Renal pelvis (tissue), 12 donors: ENCODE measurements at places on chromosomes 11 and 22. TPM values are rescaled to one million over a fixed set of nuclear protein-coding genes. Genes with fewer than 3 reads are reported as not detected.

Gene MIOX
- 6.6 TPM for polyA plus RNA-seq

Gene CSF2RB
- polyA plus RNA-seq, result 3.4 TPM

Gene MMP8
- polyA plus RNA-seq, result 0.06 TPM

Gene SHANK3
- polyA plus RNA-seq, result 19.1 TPM

DNA sequence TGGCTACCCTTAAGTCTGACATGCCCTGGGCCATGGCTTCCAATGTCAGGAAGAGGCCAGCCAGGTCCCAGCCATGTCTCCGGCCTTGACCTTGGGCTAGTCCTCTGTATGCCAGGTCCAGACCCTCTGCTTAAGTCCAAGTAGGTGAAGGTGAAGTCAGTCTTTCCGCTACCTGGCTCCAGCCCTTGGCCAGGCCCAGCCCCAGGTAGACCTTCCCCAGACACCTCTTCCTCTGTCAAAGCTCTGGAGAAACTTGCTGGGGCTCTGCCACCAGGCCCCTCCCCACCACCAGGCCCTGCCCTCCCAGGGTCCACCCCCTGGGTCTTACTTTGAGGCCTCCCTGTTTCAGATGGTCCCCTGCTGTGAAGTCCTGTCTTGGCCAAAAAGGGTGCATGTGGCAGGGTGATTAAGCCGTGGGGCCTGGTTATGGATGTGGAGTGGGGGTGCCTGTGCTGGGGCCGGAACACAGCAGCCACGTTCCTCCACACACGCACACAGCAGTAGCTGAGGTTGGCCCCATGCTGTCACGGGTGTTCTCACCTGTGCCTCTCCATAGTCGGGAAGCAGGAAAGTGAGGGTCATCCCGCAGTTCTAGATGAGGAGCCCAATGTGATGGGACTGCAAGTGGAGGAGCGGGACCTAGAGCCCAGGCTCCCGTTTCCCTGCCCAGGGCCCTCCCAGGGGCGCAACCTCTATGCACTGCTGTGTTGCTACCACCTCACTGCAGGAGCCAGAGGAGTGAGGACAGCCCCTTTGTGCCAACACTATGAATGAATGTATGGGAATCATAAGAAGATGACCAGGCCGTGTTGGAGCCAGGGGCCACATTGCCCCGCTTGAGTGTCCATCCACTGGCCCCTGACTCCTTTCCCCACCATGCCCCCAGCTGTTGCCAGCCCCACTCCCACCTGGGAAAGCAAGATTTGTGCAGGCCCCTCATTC lies 72.2 kb downstream of the LINC01488 start:
- no peak for DNase-seq

DNA sequence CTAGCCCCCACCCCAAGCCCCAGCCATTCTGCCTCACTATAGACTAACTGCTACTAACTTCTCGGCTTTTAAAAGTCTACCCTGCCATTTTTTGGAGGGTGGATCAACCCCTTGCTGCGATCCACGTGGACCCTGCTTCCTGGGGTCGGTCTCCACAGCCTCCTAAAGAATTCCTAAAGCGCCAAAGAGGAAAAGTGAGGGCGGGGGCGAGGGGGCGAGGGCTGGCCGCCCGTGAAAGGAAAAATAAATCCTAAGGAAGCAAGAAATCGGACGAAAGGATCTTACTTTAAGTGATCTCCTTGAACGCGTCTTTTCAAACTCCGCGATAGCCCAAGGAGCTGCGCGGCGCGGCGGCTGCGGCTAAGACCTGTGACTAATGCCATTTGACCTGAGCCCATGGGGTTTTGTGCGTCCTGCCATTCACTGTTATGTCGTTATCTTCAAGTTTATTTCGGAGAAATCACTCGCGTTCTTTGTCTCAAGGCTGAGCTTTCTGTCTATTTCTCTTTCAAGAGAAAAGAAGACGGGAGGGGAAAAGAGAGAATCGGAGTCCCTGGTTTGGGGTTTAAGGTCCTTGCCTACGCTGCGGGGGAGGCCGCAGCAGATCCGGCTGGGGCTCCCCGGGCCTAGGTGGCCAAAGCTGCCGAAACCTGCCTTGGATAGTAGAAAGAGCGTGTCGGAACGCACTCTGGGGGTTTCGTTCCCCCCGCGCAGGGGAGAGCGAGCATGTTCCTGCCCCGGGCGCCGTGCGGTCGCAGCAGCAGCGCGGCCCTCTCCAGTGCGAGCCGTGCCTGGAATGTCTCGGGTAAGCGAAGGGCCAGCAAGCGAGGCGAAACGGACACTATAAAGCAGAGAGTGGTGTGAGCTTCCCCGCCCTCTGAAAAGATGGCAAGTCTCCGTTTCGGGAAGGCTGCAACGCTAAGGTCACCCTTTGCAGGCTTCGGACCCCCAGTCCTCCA lies 2.8 kb upstream of the DBX1 start:
- peak; percentile 43 for DNase-seq

DNA sequence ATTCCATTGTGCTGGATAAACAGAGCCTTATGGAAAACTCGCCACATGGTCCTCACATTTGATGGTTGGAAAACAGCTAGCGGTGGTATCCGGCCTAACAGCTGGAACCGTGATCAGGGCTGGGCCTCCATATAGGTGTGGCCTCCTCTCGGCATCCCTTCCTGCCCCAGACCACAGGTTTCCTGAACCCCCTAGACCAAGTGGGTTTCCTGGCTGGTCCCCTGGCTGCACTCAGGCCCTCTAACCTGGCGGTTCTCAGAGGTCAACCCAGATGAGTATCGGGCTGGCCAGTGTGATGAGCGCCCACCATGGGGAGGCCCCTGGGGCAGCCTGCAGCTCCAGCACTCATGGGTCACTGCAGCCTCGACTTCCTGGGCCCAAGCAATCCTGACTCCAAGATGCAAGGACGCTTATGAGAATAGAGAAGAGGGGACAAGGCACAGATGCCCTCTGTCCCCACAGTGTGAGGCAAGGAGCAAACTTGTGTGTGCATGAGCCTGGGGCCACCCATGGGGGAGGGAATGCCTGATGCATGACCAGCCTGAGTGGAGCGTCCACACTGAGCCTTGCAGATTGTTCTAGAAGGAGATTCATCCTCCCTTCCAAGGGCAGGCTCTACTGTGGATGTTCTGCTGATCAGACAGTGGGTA lies 53.4 kb upstream of the WNT7B start:
- DNase-seq, result no peak

DNA sequence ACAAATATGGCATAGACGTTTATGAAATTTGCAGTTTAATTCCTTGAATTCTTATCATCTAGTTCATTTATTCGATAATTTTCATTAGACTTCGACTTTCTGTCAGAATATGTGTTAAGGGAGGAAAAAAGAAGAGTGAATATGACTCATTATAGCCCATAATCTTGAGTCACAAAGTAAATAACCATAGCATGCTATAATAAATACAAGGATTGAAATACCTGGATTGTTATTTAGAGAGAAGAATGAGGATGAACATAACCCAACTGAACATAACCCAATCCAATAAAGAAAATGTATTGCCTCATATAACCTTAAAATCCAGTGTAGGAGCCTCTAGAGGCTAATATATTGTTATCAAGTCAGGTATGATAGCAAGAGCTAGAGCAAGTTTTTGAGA lies 1858.3 kb upstream of the RAG2 start:
- no peak for DNase-seq

GRCh38 chr22:35978201-35978600 lies 50.4 kb downstream of the RBFOX2 start:
- no peak for DNase-seq

- no peak for DNase-seq
Measured at GRCh38 chr22:33130473-33130872, 72.3 kb upstream of the SYN3 start.

DNA sequence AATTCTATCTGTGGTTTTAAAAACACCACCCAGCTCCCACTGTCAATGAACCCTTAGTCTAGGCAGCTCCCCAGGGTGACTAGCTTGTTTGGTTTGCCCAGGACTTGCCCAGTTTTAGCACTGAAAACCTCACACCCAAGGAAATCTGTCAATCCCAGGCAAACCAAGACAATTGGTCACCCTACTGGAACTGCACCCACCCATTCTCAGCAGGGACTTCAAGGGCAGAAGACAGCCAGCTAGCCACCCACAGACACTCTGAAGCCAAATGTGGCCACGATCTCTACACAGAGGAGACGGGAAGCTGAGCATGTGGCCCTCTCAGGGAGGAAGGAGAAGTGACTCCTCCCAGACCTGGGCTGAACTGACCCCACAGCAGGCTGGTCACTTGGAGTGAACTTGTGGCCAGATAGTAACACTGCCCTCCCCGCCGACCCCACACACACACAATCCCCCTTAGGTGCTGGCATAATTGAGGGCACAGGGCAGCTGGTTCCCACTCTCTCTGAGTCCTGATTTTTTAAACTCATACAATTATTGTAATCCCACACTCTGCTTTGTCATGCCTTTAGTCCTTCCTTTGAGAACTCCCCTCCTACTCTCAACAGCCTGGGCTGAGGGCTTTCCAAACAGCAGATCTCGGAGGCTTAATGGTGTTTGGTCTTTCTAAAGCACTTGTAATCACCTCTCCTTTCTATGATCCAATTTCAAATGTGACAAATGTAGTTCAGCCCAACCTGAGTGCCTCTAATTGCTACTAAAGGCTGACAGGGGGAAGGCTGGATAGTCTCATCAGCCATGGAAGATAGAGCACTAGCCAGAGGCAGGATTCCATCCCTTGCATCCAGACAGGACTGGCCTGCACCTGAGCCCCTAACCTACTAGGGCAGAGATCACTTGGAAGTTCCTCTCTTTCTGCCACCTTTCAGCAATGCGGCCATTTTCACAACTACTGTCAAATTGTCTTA lies 74.7 kb upstream of the DRD2 start:
- no peak for DNase-seq

DNA sequence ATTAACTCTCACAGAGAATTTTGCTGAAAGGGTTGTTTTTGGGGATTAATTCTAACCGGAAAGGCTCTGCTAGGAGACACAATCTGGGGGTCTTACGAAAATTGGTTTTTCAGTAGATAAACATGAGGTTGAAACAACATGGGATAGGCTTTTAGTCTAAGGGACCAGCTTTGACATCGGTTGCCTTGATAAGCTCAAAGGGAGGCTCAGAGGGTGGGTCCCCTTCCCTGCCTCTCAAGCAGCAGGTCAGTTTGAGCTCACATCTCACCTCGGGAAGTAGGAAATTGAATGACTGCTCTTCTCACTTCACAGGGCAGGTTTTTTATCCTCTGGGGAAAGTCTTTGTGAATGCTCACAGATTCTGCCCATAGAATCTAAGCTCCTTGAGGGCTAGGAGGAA lies 70.2 kb upstream of the KIRREL3 start:
- no peak for DNase-seq

DNA sequence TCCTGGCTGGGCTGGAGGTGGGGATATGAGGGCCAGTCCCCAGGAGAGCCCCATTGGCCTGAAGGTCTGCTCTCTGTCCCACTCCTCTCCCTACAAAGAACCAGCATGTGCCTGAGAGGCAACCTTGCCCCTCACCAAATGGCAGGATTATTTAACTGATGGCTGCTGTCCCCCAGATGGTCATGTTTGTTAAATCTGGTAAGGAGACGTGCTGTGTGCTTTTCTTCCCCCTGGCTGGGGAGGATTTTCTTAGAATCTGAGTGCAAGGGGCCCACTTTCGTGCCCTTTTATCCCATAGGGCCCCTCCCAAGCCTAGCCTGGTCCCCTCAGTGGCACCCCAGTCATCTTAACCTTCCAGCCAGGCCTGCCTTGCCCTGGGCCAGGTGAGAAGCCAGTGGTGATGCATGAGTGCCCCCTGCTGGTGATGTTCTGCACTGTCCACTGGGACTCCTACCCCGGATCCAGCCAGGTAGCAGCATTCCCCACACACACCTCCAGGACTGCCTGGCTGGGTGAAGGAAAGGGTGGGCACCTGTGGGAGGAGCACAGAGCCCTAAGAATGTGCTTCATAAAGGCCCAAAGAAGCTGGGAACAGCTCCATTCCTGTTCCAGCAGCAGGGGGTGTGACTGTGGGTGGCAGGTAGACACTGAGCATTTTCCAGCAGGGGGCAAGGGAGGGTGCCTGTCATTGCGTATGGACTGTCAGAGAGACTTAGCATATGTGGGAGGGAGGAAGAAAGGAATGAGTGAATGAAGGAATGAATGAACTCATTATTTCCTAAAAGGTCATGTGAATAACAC lies 28.9 kb downstream of the MFNG start:
- peak; percentile 60 for DNase-seq

DNA sequence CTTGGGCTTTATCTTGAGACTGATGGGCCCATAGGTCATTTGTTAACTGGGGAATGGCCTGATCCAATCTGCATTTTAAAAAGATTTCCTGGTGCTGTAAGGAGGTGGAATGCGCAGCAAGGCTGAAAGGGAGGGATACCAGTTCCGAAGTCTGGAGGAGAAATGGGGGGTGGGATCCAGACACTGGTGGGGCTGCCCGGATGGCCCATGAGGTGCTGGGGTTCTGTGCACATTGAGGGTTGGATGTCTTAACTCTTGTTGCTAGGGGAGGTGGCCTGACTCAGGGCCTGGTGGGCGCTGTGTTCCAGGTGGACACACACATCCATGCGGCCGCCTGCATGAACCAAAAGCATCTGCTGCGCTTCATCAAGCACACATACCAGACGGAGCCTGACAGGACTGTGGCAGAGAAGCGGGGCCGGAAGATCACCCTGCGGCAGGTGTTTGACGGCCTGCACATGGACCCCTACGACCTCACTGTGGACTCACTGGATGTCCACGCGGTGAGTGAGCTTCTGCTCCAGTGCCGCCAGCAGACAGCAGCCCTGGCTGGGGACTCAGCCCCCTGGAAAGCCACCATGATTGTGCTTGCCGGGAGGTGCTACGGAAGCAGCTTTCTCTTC lies 38.1 kb downstream of the AMPD3 start:
- peak; percentile 19 for DNase-seq

DNA sequence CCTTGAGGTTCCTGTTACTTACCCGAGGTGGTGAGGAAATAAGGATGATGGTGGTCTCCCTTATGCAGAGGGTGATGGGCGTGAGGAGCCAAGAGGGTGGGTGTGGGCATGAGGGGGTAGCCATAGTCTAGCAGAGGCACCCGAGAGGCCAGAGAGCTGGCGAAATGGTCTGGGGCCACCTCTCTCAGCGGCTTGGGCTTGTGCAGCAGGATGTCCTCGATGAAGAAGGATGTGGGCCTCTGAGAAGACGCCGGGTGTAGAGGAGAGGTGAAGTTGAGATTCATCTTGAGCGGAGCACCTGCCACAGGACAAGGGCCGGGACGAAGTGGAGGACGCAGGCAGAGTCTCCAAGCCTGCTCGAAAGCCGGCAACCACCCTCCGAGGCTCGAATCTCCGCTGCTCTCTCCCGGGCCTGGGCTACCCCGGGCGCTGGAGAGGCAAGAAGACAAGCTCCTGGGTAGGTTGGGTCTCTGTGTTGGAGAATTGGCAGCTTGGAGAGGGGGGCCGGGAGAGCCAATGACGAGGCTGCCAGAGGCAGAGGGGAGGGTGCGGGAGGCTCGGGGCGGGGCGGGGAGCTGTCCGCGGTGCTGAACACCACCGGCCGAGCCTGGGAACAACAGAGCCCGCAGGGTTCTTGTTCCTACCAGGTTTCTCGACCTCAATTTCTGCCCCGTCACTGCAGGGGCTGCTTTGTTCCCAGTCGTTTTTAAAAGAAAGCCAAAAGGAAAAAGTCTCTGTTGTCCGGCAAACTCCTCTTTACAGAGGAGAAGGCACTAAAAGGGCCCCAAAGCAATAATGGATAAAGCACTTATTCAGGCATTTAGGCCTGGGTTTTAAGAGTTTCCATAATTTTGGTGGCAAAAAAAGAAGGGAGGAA lies at the start of gene BSX:
BSX (minus strand) TSS at position 447 of the 877 bp plus-strand sequence; CDS start at position 284, 163 bp downstream.
- peak; percentile 75 for DNase-seq
